A172 (cell line): ENCODE measurements at places on chromosomes 3 and 15.

DNA sequence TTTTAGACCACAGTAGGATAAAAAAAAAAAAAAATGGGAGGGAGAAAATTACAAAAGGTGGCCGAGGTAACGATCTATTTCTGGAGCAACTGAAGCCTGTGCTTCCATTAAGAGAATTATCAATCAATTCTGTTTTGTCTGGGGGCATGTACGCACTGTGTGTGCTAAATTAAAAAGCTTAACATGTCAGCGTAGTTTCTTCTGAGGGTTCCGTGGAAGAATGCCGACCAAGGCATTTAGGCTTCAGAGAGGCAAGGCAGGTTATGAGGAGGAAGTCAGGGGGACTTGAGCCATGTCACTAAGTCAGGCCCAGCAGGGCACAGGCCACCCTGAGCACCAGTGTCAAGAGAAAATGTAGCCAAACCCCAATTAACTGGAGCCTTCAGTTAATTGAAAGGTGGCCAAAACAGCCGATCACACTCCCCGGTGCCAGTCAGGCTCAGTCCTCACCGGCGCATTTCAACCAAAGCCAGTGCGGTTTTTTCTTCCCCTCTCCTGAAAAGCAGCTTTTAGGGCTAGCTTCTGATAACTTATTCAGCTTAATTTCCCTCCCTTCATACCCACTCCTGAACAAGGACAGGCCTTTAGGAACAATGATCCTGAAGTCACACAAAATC lies 113.9 kb downstream of the MEGF11 start:
- no peak for DNase-seq

GRCh38 chr15:49990835-49991545 lies 128.0 kb downstream of the ATP8B4 start:
- DNase-seq, result no peak

- peak; percentile 74 for DNase-seq
Observed at GRCh38 chr3:168040607-168041208, 55.0 kb downstream of the GOLIM4 start.

GRCh38 chr3:16498130-16498890 lies 15.2 kb downstream of the RFTN1 start:
- no peak for DNase-seq

DNA sequence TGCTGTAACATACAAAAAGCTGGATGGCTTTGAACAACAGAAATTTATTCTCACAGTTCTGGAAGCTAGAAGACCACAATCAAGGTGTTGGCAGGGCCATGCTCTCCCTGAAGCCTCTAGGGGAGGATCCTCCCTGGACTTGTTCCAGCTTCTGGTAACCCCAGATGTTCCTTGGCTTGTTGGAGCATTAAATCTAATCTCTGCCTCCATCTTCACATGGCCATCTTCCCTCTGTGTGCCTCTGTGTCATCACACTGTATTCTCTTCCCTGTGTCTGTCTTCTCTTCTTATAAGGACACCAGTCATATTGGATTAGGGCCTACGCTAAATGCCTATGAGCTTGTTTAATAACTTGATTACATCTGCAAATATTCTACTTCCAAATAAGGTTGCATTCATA lies 109.5 kb downstream of the STAG1 start:
- DNase-seq, result no peak
